Stimulated activated CD4-positive, alpha-beta T cell treated with anti-CD3 and anti-CD28 coated beads, Interleukin-1b, Interleukin-23, amount 100 ng/mL, for 1 hour (primary cell): ENCODE measurements at places on chromosomes 3 and 15.

DNA sequence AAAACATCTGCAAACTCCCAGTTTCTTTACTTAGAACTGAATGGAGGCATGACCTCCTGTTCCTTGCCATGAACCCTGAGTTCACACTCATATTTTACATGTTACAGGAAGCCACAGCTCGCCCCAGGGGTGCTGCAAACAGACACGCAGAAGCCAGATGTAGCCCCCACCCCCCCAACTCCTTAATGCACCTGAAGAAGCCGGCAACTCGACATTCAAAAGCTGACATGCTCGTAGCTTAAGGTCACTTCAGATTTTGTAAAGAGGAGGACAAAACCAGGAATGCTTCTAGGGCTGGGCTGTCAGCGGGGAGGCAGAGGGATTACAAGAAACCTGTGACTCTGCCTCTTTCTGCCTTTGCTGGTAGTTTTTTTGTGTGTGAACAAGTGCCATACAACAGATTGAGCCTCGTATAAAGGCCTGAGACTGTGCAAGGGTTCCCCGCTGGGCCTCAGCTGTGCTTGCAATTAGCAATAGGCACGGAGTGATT is 42.0 kb upstream of the FEZF2 start:
- DNase-seq = no peak

GRCh38 chr15:75688831-75689230 is 23.8 kb downstream of the CSPG4 start:
- no peak for DNase-seq

GRCh38 chr3:43759297-43759782 is 68.6 kb downstream of the ABHD5 start:
- DNase-seq = no peak

DNA sequence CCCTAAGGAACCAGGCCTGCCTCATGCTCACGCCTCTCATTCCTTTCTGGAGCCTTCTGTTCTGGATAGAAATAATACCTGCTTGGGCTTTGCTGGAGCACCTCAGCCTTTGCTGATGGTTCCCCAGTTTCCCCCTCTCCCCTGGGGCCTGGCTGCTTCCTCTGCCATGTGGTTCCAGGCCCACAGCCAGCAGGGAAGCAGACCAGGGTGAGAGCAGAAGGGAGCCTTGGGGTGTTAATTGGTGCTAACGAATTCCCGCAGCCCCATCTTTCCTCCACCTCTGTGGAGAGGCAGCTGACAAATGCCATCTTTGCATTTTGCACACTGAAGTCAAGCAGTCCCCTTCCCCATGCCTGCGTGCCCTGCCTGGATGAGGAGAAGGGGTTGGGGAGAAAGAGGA is 13.1 kb upstream of the CORO2B start:
- no peak for DNase-seq

DNA sequence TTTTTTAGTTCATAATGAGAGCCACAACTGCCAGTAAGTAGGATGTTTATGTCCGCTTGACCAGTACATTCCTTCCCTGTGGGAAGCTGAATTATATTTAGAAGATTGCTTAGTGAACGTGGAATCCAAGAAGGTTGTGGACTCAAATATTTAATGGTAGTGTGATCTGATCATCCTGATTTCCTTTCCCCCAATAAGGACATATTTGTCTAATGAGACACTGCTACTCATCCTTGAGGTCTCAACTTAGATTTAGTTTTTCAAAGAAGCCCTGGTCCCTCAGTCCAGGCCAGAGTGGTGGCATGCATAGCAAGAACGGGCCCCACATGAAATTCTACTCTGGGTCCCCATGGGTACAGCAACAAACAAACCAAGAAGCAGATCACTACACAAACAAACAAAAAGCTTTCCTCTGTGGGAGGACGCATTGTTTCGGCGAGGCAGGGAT is 60.8 kb downstream of the USP13 start:
- DNase-seq = no peak

DNA sequence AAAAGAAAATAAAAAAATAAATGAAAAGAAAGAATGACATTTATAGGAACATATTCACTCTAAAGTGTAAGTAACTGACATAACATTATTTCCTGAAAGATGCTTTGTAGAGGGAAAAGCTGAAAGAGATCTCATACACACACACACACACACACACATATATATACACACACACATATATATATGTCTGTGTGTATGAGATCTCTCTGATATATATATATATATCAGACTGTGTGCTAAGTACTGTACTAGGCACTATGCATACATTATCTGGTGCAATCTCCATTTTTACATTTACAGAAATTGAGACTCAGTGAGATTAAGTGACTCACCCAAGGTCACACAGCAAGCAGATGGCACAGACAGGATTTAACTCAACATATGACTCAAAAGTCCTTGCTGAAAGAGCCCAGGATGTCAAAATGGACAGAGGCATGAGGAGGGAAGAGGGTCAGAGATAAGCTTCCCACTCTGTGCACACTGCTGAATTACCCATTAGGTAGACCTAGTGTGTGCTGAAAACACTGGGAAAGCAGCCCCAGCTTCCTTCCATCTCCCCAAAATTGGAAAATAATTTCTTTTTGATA is 15.0 kb downstream of the BHLHE40 start:
- DNase-seq = no peak
